Activated CD4-positive, CD25-positive, alpha-beta regulatory T cell treated with anti-CD3 and anti-CD28 coated beads, Interleukin-2, amount 50 U/mL, for 16 hours (primary cell): ENCODE measurements at places on chromosomes 13 and 19.

GRCh38 chr19:41295499-41295898, 14.5 kb upstream of the CCDC97 start:
- no peak for DNase-seq

DNA sequence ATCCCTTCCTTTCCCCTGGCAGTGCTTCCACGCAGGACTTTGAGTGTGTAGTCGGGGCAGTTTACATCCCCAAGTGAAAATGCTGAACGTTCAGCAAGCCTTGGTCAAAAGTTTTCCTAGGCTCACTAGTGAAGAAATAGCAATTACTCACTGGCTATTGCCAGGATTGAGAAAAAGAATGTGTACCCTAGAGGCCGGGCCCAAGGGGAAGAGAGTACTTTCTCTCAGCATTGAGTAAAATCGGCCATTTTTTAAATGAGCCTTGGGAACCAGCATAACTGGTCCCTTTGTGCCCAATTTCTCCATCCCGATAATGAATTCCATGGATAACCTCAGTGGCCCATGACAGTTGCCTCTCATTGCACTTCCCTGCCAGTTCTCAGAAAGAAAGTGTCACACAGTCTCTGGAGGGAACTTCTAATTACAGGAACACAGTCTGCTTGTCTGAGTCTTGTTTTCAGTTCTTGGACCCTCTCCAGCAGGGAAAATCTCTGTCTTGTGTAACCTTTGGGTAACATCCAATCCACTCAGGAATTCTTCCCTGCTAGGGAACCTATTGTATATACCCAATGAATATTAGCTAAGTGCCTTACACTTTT, 7.3 kb upstream of the OR7D2 start:
- no peak for DNase-seq

DNA sequence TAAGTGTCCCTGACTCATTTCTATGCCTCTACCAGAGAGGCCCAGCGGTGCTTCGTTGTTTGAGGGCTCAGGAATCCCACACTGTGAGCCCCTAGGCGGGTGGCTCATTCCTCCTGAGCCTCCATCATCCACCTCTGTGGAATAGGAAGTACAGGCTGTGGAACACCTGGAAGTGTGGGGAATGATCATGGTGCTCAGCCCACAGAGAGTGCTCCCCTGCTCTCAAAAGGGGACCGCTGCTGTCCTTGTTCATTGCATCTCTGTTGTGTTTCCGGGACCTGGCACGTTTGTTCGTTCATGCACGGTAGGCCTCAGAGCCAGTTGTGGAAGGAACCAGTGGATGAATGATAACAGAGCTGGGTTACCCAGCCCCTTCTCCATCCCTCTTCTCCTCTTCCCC, 1.2 kb downstream of the ACP7 start:
- no peak for DNase-seq

- no peak for DNase-seq
These were observed 49.1 kb downstream of the WASF3 start for GRCh38 chr13:26606631-26607030.

DNA sequence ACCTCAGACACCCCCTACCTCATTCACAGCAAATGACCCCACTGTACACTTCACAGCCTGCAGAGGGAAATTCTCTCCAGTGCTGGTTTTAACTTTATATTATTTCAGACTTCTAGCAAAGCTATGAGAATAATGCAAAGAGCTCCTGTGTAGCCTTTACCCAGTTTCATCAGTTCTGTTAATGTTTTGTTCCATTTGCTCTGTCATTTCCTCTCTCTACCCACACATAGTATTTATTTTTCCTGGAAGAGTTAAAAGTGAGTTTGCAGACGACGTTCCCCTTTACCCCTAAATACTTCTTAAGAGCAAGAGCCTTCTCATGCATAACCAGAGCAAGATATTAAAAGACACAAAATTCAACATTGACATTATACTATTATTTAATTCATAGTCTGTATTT, 49.9 kb upstream of the ADGRE1 start:
- no peak for DNase-seq

DNA sequence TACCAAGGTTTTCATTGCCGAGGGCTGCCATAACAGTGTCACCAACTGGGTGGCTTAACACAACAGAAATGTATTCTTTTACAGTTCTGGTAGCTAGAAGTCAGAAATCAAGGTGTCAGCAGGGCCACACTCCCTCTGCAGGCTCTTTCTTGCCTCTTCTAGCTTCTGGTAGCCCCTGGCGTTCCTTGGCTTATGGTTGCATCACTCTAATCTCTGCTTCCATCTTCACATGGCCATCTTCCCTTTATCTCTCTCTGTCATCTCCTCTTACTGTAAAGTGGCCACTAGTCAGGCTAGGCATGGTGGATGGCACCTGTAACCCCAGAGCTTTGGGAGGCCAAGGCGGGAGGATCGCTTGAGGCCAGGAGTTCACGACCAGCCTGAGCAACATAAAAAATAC, 38.0 kb upstream of the MRI1 start:
- DNase-seq, result no peak

GRCh38 chr13:43153436-43154090, 130.2 kb downstream of the DNAJC15 start:
- DNase-seq, result no peak

- no peak for DNase-seq
These were observed 33.6 kb upstream of the EPHX3 start for GRCh38 chr19:15265850-15266248.

GRCh38 chr13:91219201-91219600, 128.3 kb upstream of the MIR17HG start:
- no peak for DNase-seq

DNA sequence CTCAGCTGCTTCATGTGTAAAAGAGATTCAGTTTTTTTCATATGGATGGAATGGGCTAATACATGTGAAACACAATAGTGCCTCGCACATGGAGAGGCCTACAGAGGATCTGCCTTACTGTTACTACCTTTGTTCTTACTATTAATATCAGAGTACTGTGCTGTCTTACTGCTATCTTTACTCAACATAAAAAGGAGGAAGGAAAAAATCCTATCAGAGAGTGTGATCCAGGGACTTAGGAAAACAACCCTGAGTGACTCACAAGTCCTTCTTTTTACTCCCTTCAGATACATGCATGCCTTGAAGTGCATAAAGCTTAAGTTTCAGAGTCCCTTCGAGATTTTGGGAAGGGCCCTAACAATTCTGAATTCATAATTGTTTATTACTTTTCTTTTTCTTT, 136.8 kb downstream of the TBC1D4 start:
- DNase-seq, result no peak

GRCh38 chr13:113981194-113981605, 7.3 kb upstream of the C13orf46 start:
- no peak for DNase-seq

GRCh38 chr19:30049846-30050667, 108.0 kb downstream of the URI1 start:
- DNase-seq, result no peak

DNA sequence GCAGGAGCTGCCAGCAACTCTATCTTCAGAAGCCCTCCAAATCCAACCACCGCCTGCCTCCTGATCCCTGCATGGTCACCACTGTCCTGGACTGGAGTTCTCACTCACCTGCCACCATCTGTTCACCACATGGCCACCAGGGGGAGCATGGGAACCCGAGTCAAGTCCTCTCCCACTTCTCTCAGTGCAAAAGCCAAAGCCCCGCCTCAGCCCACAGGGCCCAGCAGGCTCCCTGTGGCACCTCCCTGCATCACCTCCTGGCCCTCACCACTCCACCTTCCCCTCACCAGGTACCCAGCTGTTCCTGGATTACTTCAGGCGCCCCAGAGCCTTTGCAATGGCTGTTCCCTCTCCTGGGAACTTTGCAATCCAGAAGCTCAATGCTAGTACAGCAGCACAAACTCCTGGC, 5.3 kb downstream of the DHPS start:
- peak; percentile 74 for DNase-seq

GRCh38 chr19:9947441-9947840, 11.1 kb upstream of the OLFM2 start:
- no peak for DNase-seq

DNA sequence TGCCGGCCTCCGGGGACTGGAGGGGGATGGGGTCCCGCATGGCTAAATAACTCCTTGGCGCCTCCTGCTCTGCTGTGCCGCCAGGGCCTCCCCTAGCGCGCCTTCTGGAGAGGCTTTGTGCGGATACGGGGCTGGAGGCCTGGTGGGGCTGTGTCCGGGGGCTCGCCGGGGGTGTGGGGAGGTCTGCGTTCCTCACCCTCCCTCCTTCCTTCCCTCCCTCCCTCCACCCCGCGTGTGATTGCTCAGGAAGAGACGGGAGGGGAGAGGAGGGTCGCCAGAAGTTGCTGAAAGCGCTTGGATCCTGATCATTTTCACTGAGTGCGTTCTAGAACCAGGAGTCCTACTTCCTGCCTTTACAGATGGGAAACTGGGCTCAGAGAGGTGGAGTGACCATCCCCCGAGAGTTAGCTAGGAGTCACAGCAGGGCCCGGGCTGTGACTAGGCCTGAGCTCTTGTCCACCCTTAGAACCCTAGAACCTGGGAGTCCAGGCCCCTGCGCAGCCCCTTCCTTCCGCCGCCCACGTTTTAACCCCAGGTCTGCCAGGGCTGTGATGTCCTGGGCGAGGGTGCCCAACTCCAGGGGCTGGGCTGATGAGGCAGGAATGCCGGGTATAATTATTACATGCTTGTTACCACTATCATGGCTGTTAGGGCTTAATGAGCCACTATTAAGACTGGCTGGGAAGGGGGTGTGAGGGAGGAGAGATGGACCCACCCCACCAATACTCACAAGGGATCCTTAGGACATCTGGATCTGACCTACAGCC, 782 bp upstream of the JUND start:
- DNase-seq, result no peak

GRCh38 chr19:19049406-19049805, 14.4 kb upstream of the SLC25A42 start:
- DNase-seq, result no peak

DNA sequence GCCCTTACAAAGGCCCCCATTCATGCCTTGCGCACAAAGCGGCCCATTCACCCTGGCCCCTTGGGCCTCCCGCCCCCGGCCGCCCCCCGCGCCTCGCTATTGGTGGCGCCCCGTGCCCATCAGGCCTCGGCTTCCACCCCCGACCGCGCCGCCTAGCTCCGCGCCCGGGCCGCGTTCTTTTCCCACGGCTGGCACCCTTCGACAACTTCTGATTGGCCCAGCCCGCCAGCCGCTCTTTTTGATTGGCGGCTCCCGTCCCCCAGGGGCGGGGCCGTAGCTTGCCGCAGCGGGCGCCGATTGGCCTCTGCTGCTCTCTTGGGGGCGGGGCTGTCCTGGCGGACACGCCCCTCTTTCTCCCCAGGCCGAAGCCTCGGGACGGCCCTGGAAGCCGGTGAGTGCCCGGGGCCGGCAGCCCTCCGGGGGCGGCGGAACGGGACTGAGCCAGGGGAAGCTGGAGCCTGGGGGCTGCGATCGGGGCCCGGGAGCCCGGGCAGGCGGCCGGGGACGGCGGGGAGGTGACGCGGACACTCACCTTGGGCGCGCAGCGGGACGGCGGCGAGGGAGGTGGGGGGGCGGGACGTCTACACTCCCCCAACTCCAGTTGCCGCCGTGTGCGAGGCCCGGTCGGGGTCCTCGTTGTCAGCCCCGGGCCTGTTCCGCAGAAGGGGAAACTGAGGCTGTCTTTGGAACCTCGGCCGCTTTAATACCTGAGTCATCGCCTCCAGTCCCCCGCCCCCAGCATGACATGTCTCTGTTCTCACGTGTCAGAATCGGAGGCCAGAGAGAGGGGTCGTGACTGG, at the start of gene MYH14:
MYH14 (plus strand) TSS at position 342 of the 800 bp plus-strand sequence. CDS start 6,744 bp downstream, outside the sequence.
- no peak for DNase-seq
